Bronchial smooth muscle cell (primary cell): ENCODE measurements at places on chromosomes 3 and 15. TPM values are rescaled to one million over a fixed set of nuclear protein-coding genes. Genes with fewer than 3 reads are reported as not detected.

Gene PIERCE2
- total RNA-seq: 0.60 and 0.95 TPM in 2 replicates

Gene MED12L
- total RNA-seq: 0.09 and 0.47 TPM in 2 replicates

Gene LAMB2
- 531 and 711 TPM in 2 replicates for total RNA-seq

Gene LMAN1L
- not detected in 2 replicates for total RNA-seq

Gene ITIH3
- total RNA-seq: not detected in 2 replicates

Gene ARGFX
- total RNA-seq: not detected in 2 replicates
